ENCODE measurements at places on chromosomes 6 and 20.

GRCh38 chr20:29873946-29874345 is 1383.5 kb upstream of the DEFB115 start:
- no peak for DNase-seq

- no peak for DNase-seq
Observed at GRCh38 chr6:6409397-6410030, 89.1 kb upstream of the F13A1 start.

- DNase-seq, result no peak
Observed at GRCh38 chr20:44092551-44093248, 94.3 kb downstream of the JPH2 start.

GRCh38 chr6:137259349-137259748 is 40.2 kb upstream of the IFNGR1 start:
- no peak for DNase-seq

GRCh38 chr6:67966830-67967229 is 668.3 kb upstream of the ADGRB3 start:
- no peak for DNase-seq

DNA sequence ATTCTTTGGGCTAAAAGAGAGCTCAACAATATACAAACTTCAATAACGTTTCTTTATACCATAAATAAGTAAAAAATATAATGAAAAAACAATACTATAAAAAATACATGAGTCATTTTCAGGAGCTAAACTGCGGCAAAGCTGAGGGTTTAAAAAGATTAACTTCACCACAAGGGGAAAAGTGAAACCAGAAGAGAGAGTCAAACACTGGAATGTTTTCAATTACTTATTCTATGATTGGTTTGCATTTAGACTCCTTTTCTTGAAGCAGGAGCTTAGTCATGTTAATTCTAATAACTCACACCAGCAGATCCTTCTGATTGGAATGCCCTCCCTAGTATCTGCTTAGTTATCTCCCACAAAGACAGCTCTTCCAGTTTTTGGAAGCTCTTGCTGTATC is 627.3 kb downstream of the UTRN start:
- peak; percentile 70 for DNase-seq

GRCh38 chr20:14412065-14412681 is 74.8 kb upstream of the FLRT3 start:
- DNase-seq, result no peak

DNA sequence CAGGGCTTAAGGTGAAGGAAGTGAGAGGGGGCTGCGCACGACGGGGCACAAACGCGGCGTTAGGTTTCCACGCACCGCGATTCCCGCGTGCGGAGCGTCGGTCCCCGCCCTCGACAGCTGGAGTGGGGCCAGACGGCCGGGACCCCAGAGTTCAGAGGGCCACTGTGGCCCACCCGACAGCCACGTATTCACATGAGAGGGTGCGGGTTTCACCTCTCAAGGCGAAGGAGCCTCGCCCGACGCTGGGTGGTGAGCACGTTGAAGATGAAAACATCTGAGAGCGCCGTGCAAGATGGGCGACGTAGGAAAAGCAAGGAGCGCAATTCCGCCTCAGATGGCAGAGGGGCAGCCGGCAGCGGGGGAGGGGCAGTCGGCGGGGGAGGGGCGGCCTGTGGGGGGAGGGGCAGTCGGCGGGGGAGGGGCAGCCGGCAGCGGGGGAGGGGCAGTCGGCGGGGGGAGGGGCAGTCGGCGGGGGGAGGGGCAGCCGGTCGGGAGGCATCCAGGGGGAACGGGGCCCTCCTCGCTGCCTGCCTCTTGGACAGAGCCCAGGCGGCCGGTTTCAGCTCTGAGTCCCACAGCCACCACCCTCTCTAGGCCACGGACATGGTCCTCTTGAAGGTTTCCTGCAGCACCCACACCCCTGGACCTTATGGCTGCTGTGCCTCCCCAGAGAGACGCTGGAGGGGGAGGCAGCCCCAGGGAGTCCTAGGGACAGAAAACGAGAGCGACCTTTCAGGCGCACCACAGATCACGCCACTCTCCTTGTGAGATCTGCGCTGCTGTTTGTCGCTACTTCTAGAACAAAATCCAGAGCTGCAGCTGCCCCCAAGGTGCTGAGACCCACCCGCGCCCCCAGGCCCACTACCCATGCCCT is 113.7 kb downstream of the DLL1 start:
- no peak for DNase-seq

- no peak for DNase-seq
Observed at GRCh38 chr20:63160641-63161175, 55.2 kb downstream of the YTHDF1 start.

- DNase-seq, result peak; percentile 99
Observed at GRCh38 chr20:10558635-10559187, 115.1 kb downstream of the JAG1 start.

GRCh38 chr6:137452333-137452894 is 41.8 kb downstream of the OLIG3 start:
- DNase-seq, result no peak

GRCh38 chr6:42460883-42461282 is 9.2 kb upstream of the TRERF1 start:
- no peak for DNase-seq

Data from non-pigmented ciliary epithelial cell (primary cell).